ENCODE measurements at places on chromosomes 5 and 9. TPM values are rescaled to one million over a fixed set of nuclear protein-coding genes. Genes with fewer than 3 reads are reported as not detected.
A peak's percentile ranks its signal among the peaks of the same experiment; 100 is the strongest.

DNA sequence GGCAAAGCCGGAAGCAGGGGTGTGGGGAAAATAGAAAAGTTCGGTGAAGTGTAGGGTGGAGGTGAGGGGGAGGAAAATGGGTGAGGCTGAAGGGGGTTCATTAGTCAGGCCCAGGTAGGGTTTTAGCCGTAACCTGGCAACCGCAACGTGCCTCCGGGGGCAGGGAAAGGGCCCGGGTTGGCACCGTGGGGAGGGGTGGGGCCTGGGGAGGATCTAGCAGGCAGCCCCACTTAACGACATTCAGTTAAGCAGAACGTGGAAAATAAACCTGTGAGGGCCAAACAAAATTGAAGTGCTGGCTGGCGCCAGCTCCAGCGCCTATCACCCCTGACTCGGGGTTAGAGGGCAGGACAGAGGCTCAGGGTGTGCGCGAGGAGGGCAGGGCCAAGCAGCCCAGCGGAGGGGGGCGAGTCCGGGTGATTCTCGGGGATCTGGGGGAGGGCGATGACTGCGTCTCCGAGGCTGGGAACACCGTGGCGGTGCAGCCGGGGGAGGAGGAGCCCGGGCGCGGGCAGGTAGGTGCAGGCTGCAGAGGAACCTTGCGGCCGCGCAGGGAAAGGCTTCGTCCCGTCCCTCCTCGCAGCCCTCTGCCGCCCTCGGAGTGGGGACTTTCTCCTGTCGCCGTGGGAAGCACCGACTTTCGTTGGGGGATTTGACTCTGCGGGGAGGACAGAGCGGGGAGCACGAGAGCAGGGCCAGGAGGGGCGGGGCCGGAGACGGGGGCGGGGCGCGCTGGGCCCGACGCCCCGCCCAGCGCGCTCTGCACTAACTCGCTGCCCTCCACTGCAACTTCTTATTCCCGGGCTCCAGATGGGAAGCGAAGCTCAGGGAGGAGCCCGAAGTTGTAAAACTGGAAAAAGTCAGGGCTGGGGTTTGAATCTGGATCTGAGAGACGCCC lies 5.1 kb downstream of the RGS14 start:
- DNase-seq: peak; percentile 80

- no peak for DNase-seq
Observed at GRCh38 chr5:137389042-137389441, 110.1 kb downstream of the SPOCK1 start.

OSMR gene
- 19.9 TPM for total RNA-seq

DNA sequence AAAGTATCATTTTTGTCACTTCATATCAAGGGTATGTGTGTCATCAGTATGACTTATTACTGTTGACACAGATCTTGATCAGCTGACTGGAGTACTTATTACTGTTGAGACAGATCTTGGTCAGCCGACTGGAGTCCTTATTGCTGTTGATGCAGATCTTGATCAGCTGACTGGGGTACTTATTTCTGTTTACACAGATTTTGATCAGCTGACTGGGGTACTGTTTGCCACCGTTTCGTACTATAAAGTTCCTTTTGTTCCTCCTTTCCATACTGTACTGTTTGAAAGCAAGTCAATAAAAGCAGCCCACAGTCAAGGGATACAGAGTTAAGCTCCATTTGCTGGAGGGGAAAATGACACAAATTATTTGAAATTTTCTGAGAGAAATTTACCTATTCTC lies 347.3 kb downstream of the CDH12 start:
- DNase-seq: no peak

DNA sequence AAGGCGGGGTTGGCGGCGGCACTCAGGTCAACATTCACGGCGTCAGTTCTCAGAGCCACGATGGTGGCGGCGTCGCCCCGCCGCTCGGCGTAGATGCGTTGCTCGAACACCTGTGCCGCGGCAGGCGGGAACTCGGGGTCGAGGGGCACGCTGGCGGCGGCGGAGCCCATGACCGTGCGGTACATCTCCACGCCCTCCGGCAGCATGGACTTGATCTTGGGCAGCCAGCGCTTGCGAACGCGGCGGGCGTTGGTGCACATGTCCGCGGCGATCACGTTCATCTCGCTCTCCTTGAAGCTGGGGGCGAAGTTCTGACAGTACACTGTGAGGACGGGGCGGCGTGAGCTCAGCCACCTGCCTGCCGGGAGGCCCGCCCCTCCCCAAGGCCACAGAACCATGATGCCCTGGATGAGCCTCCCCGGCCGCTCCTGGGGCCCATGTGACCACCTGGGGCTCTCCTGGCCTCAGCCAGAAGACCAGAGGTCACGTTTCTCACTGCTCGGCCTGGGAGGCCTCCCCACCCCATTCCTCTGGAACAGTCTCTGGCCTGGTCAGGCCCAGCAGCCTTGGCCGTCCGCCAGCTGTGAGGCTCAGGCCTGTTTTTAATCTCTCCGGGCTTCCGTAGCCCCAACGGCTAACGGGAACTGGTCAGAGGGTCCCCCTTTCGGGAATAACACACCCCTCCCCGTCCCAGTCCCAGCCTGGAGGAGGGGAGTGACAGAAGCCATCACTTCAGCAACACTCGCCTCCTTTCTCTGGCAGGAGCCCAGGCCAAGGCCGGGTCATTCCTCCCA lies 50.7 kb upstream of the UBAC1 start:
- DNase-seq: peak; percentile 93

F12 gene
- not detected for total RNA-seq

DNA sequence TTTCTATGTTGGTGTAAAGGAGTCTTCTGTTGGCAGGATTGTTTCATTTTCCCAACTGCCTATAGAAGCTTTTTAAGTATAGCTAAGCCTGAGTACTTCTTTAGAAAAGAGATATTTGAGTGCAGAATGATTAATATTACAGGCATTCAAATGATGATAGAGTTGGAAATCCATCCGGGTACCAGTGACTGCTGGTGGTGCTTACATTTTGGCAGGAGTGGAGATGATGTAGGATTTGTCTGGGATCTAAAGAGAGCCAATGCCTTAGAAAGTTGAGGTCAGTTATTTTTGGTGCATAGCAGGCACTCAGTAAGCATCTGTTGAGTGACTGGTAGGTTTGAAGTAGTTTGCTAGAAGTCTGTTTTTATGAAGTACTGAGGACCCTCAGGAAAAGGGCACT lies 433.5 kb downstream of the DMAC1 start:
- DNase-seq: no peak

ZNF346 gene
- total RNA-seq: 9.1 TPM
